ENCODE measurements at places on chromosomes 12 and 14. TPM values are rescaled to one million over a fixed set of nuclear protein-coding genes. Genes with fewer than 3 reads are reported as not detected.

HOXC12 gene
- total RNA-seq: 1.1 TPM

BHLHE41 gene
- 18.6 TPM for total RNA-seq

OVCH1 gene
- total RNA-seq: 1.1 TPM

ACRBP gene
- 2.2 TPM for total RNA-seq

VPS33A gene
- 12.3 TPM for total RNA-seq

CCDC38 gene
- not detected for total RNA-seq

PDE3A gene
- total RNA-seq: 59.4 TPM

SLC10A1 gene
- not detected for total RNA-seq

NEUROD4 gene
- total RNA-seq: not detected

GRIN2B gene
- 0.05 TPM for total RNA-seq

CHGA gene
- total RNA-seq: 0.29 TPM

GZMB gene
- total RNA-seq: 0.79 TPM

SLC5A8 gene
- total RNA-seq: not detected

LRP1-AS gene
- not detected for total RNA-seq

BIN2 gene
- total RNA-seq: 5.6 TPM

SMOC1 gene
- 7.1 TPM for total RNA-seq

ZNF641 gene
- 22.3 TPM for total RNA-seq

PTPRR gene
- not detected for total RNA-seq

IL31 gene
- not detected for total RNA-seq

ANKS1B gene
- total RNA-seq: 37.1 TPM

EXOC3L4 gene
- 1.0 TPM for total RNA-seq

ACSM4 gene
- not detected for total RNA-seq

FRS2 gene
- 39.1 TPM for total RNA-seq
